ENCODE measurements at places on chromosomes 12 and 14.

DNA sequence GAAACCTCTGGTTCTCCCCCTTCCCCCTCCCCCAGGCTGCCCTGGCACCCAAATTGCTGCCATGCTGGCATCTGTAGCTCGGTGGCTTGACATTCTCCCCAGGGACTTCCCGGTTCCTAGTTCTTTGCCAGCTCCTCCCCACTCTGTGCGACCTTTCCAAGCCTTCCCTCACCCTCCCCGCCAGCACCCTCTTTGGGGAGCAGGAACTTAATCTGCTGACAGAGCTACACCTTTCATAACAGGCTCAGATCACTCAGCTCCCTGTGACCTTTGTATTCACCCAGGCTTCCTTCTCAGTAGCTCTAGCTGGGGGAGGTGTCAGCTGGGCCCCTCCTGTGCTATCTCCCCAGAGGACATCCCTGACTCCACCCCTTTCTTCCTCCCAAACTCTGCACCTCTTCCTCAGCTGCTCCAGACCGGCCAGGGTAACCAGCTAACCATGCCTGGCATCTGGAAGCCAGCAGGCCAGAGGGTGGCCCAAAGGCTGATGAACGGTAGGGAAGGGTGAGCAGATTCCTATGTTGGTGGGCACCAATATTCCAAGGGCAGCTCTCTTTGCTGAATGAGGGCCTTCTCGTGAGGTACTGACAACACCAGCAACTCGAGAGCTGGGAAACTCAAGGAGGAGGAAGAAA, 1.8 kb upstream of the COX14 start:
- no peak for DNase-seq

GRCh38 chr12:81039231-81039630, 38.6 kb upstream of the ACSS3 start:
- no peak for DNase-seq

DNA sequence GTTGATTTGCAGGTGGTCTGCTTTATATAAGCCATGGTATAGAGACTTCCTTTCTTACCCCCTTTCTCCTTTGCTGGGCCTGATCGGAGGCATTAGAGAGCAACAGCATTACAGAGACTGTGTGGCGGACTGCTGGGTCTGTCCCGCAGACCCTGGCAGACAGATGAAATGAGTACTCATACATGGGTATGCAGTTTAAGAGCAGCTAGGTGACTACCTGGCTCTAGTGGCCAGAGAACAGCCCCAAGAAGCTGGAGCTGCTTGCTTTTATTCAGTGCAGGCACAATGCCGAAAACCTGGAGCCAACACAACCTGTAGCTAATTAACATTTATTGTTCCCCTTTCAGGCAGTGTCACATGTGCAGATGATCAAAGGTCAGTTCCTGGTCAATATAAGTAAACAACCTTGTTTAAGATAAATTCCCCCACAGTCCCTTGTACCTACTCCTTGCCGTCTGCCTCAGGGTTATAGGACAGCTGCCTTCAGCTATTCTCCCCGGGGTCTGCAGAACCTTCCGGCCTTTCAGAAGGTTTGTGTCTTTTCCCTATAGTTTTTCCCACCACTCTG, 160.0 kb downstream of the TRHDE start:
- DNase-seq: no peak

- DNase-seq: no peak
Observed at GRCh38 chr14:21647380-21647779, 6.3 kb upstream of the OR4E2 start.

- DNase-seq: no peak
Observed at GRCh38 chr14:91374879-91375702, 42.5 kb downstream of the CCDC88C start.

GRCh38 chr12:59452259-59452658, 143.6 kb upstream of the SLC16A7 start:
- no peak for DNase-seq

- no peak for DNase-seq
Observed at GRCh38 chr14:61437381-61437780, 116.0 kb downstream of the PRKCH start.
